H4 (cell line): ENCODE measurements at places on chromosomes 3 and 15.

DNA sequence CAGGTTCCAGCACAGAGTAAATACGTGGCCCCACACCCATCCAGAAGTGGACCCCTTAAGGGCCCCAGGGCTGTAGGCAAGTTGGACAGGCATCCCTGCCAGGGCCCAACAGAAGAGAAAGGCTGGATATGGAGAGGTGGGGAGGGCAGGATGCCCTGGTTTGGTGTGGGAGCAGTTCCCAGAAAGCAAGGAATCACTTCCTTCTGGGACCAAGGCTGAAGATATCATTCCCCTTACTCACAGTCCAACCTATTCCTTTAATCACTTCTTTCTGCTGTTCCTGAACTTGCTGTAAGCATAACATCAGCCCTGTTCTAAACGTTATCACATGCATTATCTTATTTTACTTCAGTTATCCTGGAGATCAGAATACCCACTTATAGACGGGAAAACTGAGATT, 6.1 kb upstream of the MESP2 start:
- DNase-seq, result no peak

- peak; percentile 86 for DNase-seq
Measured at GRCh38 chr3:98013411-98014267, 21.5 kb downstream of the GABRR3 start.

- DNase-seq, result no peak
Measured at GRCh38 chr15:85137489-85138168, 156.0 kb downstream of the PDE8A start.

GRCh38 chr3:180804916-180805315, 107.6 kb upstream of the FXR1 start:
- DNase-seq, result peak; percentile 70

GRCh38 chr3:168794427-168794826, 698.7 kb upstream of the GOLIM4 start:
- DNase-seq, result no peak
